Naive thymus-derived CD8-positive, alpha-beta T cell (primary cell): ENCODE measurements at places on chromosomes 7 and 10.

- H3K36me3 ChIP-seq, result peaks cover 3% of the 10 kb centered on the region
- no peak overlapping the region for H3K4me3 ChIP-seq
- H3K27me3 ChIP-seq, result no peaks in the 10 kb centered on the region
- DNase-seq, result no peak
- H3K4me1 ChIP-seq, result peaks cover 32% of the 10 kb centered on the region
Measured at GRCh38 chr10:50540069-50540825, 83.5 kb downstream of the SGMS1 start.

GRCh38 chr10:49274886-49275285 is 24.1 kb upstream of the C10orf71 start:
- no peaks in the 10 kb centered on the region for H3K36me3 ChIP-seq
- DNase-seq, result no peak
- no peak overlapping the region for H3K27ac ChIP-seq
- no peak overlapping the region for H3K4me3 ChIP-seq
- peaks cover 21% of the 10 kb centered on the region for H3K4me1 ChIP-seq
- H3K27me3 ChIP-seq, result no peaks in the 10 kb centered on the region

- DNase-seq, result no peak
- H3K27ac ChIP-seq, result peak overlapping the region; percentile 50
- no peaks in the 10 kb centered on the region for H3K27me3 ChIP-seq
- H3K4me3 ChIP-seq, result no peak overlapping the region
Measured at GRCh38 chr7:100122067-100122466, 2.6 kb downstream of the CNPY4 start.

- peaks cover 2% of the 10 kb centered on the region for H3K27me3 ChIP-seq
- no peak overlapping the region for H3K27ac ChIP-seq
- no peak overlapping the region for H3K4me3 ChIP-seq
- no peak for DNase-seq
Measured at GRCh38 chr7:116578526-116578925, 53.7 kb downstream of the CAV1 start.

DNA sequence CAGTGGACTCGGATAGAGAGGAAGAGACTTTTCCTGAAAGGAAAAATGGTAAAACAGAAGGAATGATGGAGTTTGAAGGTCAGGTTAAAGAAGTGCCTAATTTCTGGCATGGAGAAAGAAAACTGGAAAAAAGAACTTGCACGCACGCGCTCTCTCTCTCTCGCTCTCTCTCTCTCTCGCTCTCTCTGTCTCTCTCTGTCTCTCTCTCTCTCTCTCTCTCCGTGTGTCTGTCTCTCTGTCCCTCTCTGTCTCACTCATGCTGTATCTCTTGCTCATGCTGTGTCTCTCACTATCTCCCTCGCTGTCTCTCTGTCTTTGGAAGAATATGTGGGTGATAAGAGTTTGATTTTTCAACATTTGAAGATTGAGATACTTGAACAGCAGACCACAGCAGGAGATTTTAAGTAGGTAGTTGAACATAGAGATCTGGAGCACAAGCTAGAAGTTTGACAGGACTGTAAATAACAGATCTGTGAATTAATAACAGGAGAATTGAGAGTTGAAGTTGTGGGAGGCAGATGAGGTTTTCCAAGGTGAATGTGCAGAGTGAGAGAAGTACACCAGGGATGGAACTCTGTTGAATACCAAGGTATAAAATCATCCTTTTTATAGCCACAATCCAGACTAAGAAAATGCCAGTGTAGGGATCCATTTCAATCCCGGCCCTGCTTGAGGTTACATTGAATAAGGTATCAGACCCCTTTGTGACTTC is 33.1 kb downstream of the ADD3 start:
- H3K4me1 ChIP-seq, result peaks cover 73% of the 10 kb centered on the region
- no peaks in the 10 kb centered on the region for H3K27me3 ChIP-seq
- H3K27ac ChIP-seq, result peak overlapping the region; percentile 69
- no peak for DNase-seq

DNA sequence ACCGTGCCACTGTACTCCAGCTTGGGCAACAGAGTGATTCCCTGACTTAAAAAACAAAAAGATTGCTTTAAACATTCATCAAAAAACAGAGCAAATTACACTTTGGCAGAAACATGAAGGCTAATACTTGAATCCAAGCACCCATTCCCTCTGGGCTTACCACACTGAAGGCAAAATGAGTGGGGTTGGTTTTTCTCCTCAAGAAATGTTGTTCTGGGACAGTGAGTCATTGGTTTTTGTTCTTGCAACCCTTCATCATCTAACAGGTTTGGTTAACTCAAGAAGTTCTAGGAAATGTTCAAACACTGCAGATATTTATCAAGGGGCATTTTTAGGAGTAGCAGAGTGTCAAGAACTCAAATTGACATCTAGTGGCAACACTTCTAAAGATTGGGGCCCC is 60.5 kb downstream of the KIAA1217 start:
- H3K27ac ChIP-seq, result no peak overlapping the region
- H3K27me3 ChIP-seq, result no peaks in the 10 kb centered on the region
- H3K36me3 ChIP-seq, result no peaks in the 10 kb centered on the region
- no peak overlapping the region for H3K4me3 ChIP-seq
- DNase-seq, result no peak

- peaks cover 34% of the 10 kb centered on the region for H3K27me3 ChIP-seq
- no peaks in the 10 kb centered on the region for H3K4me1 ChIP-seq
- no peak overlapping the region for H3K27ac ChIP-seq
- H3K36me3 ChIP-seq, result no peaks in the 10 kb centered on the region
Measured at GRCh38 chr7:152000191-152000590, 25.3 kb upstream of the GALNT11 start.

GRCh38 chr7:150401424-150401790 is 22.3 kb downstream of the ZNF775 start:
- H3K36me3 ChIP-seq, result peaks cover under 1% of the 10 kb centered on the region
- no peak overlapping the region for H3K27ac ChIP-seq
- H3K27me3 ChIP-seq, result no peaks in the 10 kb centered on the region
- no peak overlapping the region for H3K4me3 ChIP-seq
- H3K4me1 ChIP-seq, result peaks cover 16% of the 10 kb centered on the region
- no peak for DNase-seq

DNA sequence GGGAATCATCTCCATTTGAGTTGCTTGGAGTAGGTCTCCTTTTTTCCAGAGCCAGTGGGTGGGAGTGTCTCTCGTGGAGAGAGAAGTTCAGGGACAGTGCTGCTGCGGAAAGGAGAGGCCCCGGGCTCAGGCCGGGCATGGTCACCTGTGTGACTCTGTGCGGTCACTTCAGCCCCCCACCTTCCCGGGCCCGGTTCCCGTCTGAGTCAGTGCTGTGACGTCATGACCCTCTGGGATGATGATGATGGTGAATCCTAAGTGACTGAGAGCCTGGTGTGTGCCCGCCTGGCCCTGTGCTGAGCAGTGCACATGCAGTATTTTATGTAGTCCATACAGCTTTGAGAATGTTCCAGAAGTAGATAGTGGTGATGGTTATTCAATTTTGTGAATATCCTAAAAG is 32.6 kb upstream of the AP5Z1 start:
- H3K27ac ChIP-seq, result peak overlapping the region; percentile 97
- no peak for DNase-seq
- peaks cover 83% of the 10 kb centered on the region for H3K4me1 ChIP-seq
- H3K36me3 ChIP-seq, result peaks cover 13% of the 10 kb centered on the region
- H3K4me3 ChIP-seq, result no peak overlapping the region
- no peaks in the 10 kb centered on the region for H3K27me3 ChIP-seq

DNA sequence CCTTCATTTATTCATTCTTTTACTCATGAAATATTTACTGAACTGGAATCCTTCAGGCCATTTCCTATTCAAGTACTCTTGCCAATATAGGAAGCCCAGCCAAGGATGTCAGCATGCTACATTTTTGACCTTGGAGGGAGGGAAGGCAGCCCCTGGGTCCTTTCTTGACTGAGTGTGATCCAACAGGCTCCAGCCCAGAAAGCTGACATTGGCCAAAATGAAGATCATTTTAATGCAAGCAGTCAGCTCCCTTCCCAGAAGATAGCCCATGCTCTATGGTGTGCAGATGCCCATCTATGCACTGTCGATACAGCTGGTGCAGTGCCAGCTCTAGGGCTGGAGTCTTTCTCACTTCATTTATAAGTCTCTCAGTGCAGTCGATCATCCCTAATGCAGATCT is 646.0 kb downstream of the KCNMA1 start:
- no peak overlapping the region for H3K4me3 ChIP-seq
- H3K27me3 ChIP-seq, result peaks cover 4% of the 10 kb centered on the region
- DNase-seq, result no peak
- H3K4me1 ChIP-seq, result no peaks in the 10 kb centered on the region
- no peak overlapping the region for H3K27ac ChIP-seq

- no peak overlapping the region for H3K27ac ChIP-seq
- no peak overlapping the region for H3K4me3 ChIP-seq
- DNase-seq, result no peak
Measured at GRCh38 chr7:155787171-155787851, 25.0 kb downstream of the SHH start.

DNA sequence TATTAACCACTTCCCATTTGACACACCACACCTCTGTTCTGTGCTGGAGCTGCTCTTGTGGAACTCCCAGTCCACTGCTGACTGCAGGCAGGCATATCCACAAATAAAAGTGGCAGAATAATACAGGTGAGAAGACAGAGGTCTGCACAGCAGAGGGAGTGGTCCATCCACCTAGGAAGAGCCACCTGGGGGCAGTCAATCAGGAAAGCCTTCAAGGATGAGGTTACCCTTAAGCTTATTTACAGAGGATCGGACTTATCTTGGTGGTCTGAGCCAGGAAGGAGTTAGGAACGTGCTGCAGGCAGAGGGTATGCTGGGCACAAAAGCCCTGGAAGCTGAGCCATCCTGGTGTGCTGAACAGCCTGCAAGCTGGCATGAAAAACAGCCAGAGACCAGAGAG is 78.7 kb downstream of the FRMPD2 start:
- no peak overlapping the region for H3K27ac ChIP-seq
- H3K27me3 ChIP-seq, result no peaks in the 10 kb centered on the region
- no peaks in the 10 kb centered on the region for H3K4me1 ChIP-seq
- DNase-seq, result no peak
- no peak overlapping the region for H3K4me3 ChIP-seq

GRCh38 chr10:130065251-130065650 is 45.4 kb downstream of the C10orf143 start:
- H3K27ac ChIP-seq, result no peak overlapping the region
- H3K36me3 ChIP-seq, result peaks cover 52% of the 10 kb centered on the region
- H3K4me3 ChIP-seq, result no peak overlapping the region
- no peaks in the 10 kb centered on the region for H3K4me1 ChIP-seq
- DNase-seq, result no peak
- H3K27me3 ChIP-seq, result no peaks in the 10 kb centered on the region

DNA sequence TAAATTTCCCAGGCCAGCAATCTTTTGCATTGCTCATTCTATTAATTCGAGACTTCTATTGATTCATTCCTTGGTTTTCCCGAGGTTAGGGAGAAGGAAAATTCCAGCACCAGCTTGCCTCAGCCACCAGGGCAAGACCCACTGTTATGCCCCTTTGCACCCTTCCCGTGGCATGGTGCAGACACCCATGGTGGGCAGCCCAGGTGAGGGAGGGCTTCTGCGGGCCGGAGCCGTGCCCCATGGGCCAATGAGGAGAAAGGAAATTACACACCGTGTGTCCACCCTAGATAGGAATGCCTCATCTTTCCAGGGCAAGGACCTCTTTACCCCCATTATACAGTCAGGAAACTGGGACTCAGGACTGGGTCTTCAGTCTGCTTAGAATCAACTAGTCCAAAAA is 4.5 kb upstream of the GRID1 start:
- H3K36me3 ChIP-seq, result no peaks in the 10 kb centered on the region
- no peak overlapping the region for H3K4me3 ChIP-seq
- no peak for DNase-seq
- peaks cover 40% of the 10 kb centered on the region for H3K27me3 ChIP-seq
- H3K27ac ChIP-seq, result no peak overlapping the region

DNA sequence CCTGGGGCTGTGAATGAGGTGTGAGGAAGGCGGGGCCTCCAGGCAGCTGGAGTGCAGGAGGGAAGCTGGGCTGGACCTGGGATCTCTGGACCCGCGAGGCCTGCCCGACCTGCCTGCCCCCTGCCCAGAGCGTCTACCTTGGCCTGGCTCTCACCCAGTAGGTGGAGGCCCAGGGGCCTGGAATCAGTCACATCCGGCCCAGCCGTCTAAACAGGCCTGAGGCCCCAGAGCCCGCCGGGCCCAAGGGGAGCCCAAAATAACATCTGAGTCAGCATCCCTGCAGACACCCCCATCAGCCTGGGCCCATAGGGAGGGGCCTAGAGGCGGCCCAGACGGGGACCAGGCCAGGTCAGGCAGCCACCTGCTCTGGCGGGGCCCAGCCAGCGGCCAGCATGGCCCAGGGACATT is 15.1 kb upstream of the ELN start:
- no peaks in the 10 kb centered on the region for H3K36me3 ChIP-seq
- H3K27me3 ChIP-seq, result peaks cover 2% of the 10 kb centered on the region
- no peak overlapping the region for H3K4me3 ChIP-seq

- DNase-seq, result no peak
- no peaks in the 10 kb centered on the region for H3K27me3 ChIP-seq
- peaks cover 43% of the 10 kb centered on the region for H3K4me1 ChIP-seq
- no peak overlapping the region for H3K4me3 ChIP-seq
- no peak overlapping the region for H3K27ac ChIP-seq
Measured at GRCh38 chr7:104979167-104979841, 34.7 kb upstream of the KMT2E start.

GRCh38 chr7:1401011-1401410 is 58.3 kb downstream of the MICALL2 start:
- peaks cover 7% of the 10 kb centered on the region for H3K4me1 ChIP-seq
- peaks cover 91% of the 10 kb centered on the region for H3K27me3 ChIP-seq
- no peaks in the 10 kb centered on the region for H3K36me3 ChIP-seq
- no peak overlapping the region for H3K27ac ChIP-seq

- H3K27ac ChIP-seq, result no peak overlapping the region
- no peaks in the 10 kb centered on the region for H3K4me1 ChIP-seq
- H3K36me3 ChIP-seq, result no peaks in the 10 kb centered on the region
Measured at GRCh38 chr7:94452239-94452638, 57.4 kb upstream of the CASD1 start.

DNA sequence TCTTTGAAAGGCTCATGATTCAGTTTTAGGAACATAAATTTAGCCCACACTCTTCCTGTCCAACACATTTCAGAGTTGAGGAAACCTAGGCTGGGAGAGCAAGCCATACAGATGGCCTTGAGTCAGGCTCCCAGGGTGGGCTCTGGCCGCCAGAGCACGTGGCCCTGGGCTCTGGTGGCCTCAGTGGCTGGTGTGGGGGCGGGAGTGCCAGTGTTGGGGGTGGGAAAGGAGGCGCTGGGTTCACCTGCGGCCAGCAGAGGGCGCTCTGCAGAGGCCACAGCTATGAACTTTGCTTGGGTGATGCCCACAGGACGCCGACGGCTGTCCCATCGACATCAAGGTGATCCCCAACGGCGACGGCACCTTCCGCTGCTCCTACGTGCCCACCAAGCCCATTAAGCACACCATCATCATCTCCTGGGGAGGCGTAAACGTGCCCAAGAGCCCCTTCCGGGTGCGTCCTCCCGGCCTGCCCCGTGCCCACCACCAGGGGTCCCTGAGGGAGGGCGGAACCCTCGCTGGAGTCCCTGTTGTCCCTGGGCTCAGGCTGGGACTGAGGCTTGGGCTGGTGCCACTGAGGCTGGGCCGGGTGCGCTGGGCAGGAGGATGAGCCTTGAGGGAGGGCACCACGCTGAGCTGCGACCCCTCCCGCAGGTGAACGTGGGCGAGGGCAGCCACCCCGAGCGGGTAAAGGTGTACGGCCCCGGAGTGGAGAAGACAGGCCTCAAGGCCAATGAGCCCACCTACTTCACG is 11.9 kb downstream of the FLNC start:
- no peaks in the 10 kb centered on the region for H3K36me3 ChIP-seq
- no peak overlapping the region for H3K27ac ChIP-seq
- H3K27me3 ChIP-seq, result no peaks in the 10 kb centered on the region
- no peak overlapping the region for H3K4me3 ChIP-seq

- H3K27ac ChIP-seq, result no peak overlapping the region
- DNase-seq, result no peak
- peaks cover 7% of the 10 kb centered on the region for H3K4me1 ChIP-seq
- peaks cover 35% of the 10 kb centered on the region for H3K27me3 ChIP-seq
Measured at GRCh38 chr10:103855852-103856796, 748 bp upstream of the SH3PXD2A start.
